ENCODE measurements at places on chromosomes 16 and 17.

DNA sequence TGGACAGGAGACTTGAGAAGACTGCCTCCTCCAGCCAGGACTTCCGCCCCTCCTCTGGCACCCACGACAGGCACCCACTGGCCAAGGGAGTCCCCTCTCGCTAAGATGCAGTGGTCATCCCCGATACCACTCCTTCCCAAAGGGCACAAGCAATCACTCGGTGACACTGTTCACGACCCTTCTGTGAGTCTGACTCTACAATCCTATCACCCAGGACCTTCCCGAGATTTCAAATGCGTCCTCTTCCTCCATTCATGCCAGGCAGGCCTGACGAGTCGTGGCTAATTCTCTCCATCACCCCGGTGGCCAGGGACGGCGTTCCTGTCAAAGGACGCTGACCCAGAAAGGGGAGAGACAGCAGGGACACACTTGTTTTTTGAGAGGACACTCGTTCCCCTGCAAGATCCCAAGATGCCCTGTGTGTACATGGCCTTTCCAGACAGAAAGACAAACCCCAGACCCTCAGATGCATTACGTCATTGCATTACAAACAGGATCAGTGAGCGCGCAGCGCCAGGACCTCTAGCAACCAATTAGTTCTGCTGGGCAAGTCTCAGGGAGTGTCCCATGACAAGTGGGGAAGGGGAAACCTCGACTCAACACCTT is 12.2 kb downstream of the FBXO31 start:
- DNase-seq = no peak

GRCh38 chr16:56628486-56629350 is 3.1 kb downstream of the MT1E start:
- no peak for DNase-seq

DNA sequence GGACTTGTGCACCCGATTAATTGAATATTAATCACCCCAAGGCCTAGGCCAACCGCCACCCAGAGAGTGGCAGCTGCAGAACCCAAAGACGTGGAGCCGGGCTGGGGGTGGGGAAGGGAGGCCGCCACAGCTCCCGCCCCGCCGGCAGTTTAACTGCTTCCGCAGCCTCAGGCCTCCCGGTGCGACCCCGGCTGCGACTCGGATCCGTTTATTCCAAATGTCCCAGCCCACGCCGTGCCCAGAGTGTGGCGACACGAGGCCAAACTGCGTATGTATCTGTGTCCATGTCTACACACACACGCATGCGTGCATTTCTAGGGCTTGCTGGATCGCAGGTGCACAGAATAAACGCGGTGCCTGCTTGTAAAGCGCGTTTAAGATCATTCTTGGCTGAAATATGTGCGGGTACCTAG is 802 bp upstream of the TOB1 start:
- no peak for DNase-seq

DNA sequence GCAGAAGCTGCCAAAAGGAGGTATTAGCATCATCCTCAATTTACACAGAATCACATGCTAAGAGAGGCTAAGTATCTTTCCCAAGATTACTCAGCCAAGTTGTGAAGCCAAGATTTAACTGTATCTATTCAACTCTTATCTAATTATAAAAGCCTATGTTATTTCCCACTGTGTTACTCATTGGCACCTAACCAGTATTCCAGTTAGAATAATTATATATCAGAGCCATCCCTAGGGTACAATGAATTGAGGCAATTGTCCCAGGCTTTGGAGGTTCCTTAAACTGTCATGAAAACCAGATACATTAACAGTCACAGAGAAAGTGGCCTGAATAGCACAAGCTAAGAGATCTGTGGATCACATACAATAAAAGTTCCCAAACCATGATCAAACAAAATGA is 10.9 kb upstream of the AMFR start:
- no peak for DNase-seq

- peak; percentile 93 for DNase-seq
Observed at GRCh38 chr16:88464447-88465318, 11.6 kb downstream of the ZFPM1 start.

- DNase-seq = no peak
Observed at GRCh38 chr17:77298811-77299210, 158.0 kb downstream of the SEC14L1 start.

DNA sequence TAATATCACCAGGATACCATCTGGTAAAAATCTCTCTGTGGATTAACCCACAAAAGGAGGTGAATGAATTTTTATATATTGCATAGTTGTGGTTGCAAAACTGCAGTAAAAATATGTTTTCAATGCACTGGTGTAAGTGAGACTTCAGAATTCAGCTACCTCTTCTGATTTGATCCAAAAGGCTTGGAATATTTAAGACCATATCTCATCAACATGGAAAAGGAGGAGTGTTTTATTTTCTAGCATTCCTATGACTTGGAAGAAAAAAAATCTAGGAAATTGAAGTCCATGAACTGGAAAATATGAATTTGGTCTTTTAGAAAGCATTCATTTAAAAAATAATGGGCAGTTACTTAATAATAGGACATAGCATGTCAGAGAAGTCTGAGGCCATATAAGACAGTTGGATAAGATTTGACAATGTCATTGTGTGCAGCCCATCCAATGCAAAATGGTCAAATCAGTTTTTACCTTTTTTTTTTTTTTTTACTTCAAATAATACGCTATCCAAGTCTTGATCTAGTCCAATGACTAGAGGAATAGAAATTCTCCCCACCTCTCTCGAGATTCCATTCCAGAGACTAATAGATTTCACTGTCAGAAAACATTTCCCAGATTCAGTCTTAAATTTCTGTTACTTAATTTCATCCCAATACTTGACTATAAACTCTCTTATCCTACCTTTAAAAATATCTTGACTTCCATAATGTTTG is 364.9 kb upstream of the PMFBP1 start:
- no peak for DNase-seq

GRCh38 chr16:3490911-3491629 is 4.2 kb downstream of the C16orf90 start:
- DNase-seq = no peak

DNA sequence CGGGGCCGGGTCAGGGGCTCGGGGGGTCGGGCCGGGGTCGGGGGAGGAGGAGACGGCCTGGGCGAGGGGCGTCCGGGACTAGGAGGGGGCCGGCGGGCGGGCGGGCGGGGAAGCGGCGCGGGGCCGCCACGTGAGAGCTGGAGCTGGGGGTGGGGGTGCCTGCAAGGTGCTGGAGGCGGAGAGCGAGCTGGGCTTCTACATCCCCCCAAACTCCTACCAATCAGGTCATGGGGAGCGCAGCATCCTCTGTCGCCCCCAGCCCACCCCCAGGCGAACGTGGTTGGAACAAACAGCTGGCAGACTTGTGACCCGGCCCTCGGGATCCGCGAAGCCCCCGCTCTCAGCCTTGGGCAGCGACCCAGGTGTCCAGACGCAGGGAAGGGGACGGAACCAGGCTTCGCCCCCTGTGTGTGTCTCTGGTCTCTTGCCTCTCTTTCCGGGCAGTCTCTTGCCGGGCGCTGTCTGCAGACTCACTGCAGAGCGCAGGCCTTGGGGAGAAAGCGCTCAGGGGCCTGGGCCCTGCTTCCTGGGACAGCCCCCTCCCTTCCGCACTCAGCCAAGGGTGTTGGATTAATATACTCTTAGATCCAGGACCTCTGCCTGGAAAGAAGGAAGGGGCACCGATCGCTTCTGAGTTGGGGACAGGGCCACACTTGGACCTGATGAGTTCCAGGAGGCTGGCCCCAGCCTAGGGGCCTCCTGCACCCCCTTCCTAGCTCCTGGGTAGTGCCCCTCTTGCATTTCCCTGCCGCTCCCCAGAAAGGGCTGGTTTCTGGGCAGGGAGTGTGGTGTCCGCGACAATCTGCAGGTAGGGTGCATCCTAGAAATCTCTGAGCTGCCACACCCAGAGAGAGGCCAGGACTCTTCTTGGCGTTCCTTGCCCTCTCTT is 722 bp downstream of the RASL10B start:
- DNase-seq = no peak

DNA sequence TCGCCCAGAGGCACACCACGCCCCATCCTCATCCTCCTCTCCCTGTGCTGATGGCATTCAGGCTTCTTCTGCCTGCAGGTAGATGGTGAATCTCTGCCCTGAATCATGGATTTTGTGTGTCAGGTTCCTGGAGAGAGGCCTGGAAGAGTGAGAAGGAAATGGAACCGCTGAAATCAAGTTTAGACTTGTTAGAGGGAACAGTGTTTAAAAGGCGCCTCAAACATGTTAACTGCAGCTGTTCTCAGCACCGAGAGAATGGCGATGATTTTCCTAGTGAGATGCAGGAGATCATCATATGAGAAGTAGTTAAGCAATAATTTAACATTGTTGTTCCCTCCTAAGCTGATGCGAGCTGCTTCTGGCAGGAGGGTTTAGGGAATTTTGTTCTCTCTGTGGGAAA is 744.4 kb upstream of the EEF2KMT start:
- no peak for DNase-seq

GRCh38 chr17:75684249-75684648 is 17.1 kb downstream of the SAP30BP start:
- peak; percentile 79 for DNase-seq

GRCh38 chr16:19696328-19696727 is 21.7 kb downstream of the KNOP1 start:
- peak; percentile 49 for DNase-seq

- DNase-seq = peak; percentile 38
Observed at GRCh38 chr17:30104575-30105339, 11.9 kb upstream of the NSRP1 start.

DNA sequence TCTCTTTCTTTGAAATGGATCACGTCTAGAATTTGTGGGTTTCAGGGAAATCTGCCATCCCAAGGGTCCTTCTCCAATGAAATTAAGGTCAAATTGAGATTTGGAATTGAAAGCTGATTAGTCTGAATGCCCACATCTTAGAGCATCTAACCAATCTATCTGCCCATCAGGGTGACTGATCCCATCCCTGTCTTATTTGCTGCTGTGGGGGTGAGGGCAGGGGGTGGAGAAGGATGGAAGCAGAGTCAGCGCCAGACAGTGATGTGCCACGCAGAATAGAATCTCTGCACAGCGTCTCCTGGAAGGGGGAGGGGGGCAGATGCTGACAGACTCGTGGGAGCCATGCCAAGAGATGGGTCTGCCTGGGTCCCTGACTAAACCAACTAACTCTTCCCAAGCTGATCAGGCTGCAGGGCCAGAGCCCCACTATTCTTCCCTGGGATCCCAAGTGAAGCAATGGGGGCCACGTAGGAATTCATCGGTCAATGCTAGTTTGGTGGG is 32.1 kb downstream of the CDK5RAP3 start:
- DNase-seq = no peak

GRCh38 chr17:34800661-34801060 is 160.6 kb downstream of the CCT6B start:
- no peak for DNase-seq

GRCh38 chr17:82668631-82669099 is 20.4 kb upstream of the WDR45B start:
- DNase-seq = no peak

DNA sequence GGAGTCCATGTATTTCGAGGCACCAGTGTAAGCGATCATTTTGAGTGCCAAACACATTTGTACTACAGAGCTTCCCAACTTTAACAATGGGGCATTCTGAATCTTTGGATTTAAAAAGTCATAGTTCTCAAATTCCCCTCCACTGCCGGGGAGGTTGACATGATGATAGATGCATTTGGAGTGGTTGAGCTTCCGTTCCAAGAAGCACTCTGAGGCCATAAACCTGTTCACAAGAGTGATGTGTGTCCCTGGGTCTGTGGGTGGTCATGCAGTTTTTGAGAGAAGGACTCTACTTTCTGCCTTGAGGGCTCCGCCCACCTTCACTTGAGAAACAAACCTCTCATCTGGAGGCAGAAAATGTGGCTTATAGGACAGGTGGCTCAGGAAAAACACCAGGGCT is 43.7 kb downstream of the IRX5 start:
- no peak for DNase-seq

GRCh38 chr17:74545843-74546230 is at the start of gene CD300C:
CD300C (minus strand) TSS chr17:74546115; CDS start chr17:74545782, 333 bp downstream.
- no peak for DNase-seq

- no peak for DNase-seq
Observed at GRCh38 chr16:8646326-8647053, 25.0 kb downstream of the METTL22 start.

GRCh38 chr17:42819939-42820535 is 4.0 kb downstream of the BECN1 start:
- DNase-seq = peak; percentile 49

GRCh38 chr16:12573730-12574383 is 229.8 kb downstream of the CPPED1 start:
- DNase-seq = no peak

- DNase-seq = peak; percentile 98
Observed at GRCh38 chr17:43579566-43580140, 33.5 kb upstream of the ETV4 start.

DNA sequence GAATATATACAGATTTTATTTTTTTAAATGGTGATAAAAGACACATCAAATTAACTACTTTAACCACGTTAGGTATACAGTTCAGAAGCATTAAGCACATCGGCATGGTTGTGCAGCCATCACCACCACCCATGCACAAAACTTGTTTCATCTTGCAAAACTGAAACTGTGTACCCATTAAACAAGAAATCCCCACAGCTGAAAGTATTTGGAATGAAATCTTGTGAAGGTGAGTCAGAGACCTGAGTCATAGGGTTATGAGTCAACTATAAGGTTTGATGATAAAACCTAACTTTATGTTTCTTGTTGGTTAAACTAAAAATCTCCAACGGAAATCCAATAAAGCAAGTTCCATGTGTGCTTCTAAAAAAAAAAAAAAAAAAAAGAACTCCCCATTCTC is 561.6 kb upstream of the PSMD7 start:
- DNase-seq = peak; percentile 12

DNA sequence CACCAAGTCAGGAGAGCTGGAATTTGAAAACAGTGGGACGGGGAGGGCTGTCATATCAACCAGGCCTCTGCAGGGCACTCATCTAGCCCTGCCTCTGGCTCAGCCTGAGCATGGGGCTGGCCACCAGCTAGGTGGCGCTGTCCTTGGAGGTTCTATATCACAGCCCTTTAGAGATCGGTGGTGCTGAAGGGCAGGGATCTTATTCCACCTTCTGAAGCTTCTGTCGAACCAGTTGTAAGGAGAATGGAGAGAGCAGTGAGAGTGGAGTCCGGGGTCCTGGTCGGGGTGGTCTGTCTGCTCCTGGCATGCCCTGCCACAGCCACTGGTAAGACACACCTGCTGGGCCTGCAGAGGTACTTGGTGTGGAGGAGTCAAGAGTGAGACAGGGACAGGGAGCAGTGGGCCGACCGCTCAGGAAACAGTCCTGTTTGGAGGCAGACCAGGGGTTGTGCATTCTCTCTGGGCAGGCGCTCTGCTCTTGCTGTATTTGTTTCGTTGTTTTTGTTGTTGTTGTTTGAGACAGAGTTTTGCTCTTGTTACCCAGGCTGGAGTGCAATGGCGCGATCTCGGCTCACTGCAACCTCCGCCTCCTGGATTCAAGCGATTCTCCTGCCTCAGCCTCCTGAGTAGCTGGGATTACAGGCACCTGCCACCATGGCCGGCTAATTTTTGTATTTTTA is at the start of gene CES3:
Gene CES3, plus strand, starts transcription at position 202 of the 680 bp plus-strand sequence. Its CDS starts 42 bp downstream, at position 244.
- peak; percentile 56 for DNase-seq

- DNase-seq = no peak
Observed at GRCh38 chr17:59851439-59852375, 41.0 kb downstream of the TUBD1 start.

DNA sequence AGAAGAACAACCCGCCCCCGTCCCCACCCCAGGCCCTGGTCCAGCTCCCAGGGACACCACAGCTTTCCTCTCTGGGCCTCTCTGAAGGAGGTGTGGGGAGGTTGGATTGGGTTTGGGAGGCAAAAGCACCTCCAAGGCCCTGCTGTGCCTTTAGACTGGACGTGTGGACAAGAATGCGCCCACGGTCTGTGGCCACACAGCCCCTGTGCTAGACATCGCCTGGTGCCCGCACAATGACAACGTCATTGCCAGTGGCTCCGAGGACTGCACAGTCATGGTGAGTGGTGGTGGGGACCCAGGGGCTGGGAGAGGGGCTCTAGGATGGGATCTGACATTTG is 3.0 kb downstream of the CORO1A start:
- no peak for DNase-seq

- no peak for DNase-seq
Observed at GRCh38 chr16:21659124-21659523, 4.6 kb upstream of the OTOA start.
